Activated CD8-positive, alpha-beta T cell treated with anti-CD3 and anti-CD28 coated beads for 36 hours (primary cell): ENCODE measurements at places on chromosomes 16 and 17. TPM values are rescaled to one million over a fixed set of nuclear protein-coding genes. Genes with fewer than 3 reads are reported as not detected.

- no peak for DNase-seq
These were observed 14.4 kb upstream of the ALOX12 start for GRCh38 chr17:6981426-6981825.

DNA sequence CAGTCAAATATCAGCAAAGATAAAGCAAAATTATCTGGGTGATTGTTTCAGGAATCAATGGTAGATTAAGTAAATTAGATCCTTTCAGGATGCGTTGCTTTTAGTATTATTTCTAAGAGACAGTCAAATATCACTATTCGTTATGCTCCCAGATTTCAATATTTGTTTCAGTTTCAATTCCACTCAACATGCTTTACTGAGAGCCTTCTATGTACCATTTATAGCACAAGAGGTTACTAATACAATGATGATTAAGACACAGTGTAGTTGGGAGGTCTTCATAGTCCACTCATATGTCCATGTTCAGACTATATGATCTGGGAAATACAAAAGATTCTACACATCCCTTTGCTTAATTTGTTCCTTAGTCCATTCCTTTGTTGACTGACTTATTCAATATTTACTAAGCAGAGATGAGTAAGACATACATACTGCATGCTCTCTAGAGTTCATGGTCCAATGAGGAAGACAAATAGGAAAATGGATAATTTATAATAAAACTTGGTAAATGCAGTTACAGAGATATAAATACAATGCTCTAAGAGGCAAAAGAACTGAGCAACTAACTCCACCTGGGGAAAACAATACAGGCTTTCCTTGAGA is 88.2 kb upstream of the NOG start:
- DNase-seq, result no peak

GRCh38 chr17:11908711-11909146 is 88.5 kb downstream of the ZNF18 start:
- no peak for DNase-seq

DNA sequence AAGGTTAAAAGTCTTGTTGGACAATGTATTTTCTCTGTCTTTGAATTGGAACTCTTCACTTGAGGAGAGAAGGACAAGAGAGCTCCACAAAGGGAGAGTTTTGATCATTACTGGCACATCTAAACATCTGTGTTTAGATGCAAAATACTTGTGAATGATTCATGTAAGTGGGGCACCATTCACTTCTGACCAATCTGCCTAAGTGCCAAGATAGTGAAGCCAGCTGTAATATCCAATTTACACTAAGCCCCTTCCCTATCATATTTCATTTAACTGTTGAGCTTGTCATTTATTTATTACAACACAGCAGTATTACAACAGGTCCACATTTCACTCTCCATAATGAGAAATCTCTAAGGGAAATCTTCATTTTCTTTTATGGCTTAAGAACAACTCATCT is 832.3 kb upstream of the GOT2 start:
- DNase-seq, result no peak

DNA sequence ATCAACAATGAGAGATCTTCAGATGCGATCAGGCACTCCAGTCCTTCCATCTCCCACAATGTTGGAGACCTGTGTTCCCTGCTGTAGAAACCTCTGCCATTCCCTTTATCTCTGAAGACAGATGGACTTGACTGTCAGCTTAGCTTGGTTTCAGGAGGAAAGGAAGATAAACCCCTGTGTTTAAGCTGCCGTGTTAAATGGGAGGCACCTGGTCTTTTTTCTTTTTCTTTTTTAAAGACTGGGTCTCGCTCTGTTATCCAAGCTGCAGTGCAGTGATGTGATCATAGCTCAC is 63.1 kb downstream of the USP22 start:
- no peak for DNase-seq

GRCh38 chr17:51692917-51693316 is 432.6 kb downstream of the UTP18 start:
- no peak for DNase-seq

DNA sequence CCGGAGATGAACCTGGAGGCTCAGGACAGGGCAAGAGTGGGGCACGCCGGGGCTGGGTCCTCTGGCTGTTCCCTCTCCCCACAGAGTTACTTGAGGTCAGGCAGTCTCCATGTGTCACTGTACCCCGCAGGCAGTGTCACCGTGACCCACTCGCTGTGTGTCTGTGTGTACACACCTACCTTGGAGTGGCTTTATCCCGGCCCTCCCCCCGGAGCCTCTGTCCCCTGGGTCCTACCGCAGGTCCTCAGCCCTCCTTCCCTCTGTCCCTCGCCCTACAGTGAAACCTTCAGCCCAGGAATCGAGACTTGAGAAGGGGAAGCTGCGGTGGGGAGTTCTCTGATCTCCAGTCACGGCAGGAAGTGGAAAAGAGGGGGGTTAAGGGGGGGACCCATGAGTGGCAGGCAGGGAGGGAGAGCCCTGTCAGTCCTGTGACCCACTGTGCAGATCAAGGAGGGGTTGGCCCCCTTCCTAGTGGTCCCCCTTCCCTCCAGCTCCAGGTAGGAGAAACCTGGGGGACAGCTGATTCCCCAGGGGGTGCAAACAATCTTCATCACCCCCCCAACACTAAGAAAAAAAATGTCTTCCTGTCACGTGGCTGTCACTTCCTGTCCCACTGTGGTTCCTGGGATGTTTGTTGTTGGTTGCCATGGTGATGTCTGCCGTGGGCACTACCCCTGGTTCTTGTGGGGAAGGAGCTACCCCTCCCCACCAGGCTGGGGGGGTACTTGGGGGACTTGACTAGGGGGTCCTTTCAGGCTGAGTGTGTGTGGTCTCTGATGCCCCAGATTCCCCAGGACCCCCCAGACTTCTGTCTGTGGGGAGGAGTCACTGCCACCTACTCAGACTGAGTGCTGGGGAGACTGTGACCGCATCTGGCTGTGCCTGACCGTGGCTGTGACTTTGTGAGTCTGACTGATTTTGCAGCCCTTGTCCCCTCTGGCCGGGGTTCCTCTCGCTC is 13.7 kb downstream of the RARA start:
- peak; percentile 90 for DNase-seq

DNA sequence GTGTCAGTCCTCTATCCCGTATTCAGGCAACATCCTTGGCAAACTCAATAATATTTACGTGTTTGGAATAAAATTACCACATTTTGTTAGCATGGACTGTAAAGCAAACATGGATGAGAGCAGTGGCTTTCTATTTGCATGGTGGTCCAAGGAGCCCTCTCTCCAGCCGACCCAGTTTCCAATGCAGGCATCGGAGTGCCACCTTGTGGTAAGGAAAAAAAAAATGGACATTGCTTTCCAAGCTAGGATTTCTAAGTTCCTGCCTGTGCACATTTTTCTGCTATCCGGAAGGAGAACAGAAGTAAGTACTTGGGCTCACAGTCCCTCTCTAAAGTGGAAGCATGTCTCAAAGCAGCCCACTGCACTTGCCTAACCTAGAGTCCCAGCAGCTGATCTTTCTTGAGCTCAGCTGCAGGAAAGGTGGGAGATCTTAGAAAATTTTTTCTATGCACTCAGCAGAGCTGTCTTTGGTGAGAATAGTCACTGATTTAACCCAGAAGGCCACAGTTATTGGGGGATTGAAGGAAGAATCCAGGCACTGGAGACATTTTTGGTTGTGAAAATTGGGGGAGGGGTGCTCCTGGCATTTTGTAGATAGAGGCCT is 46.0 kb upstream of the ERCC4 start:
- DNase-seq, result no peak

- DNase-seq, result no peak
These were observed 195.2 kb downstream of the MAP2K6 start for GRCh38 chr17:69609473-69610305.

DNA sequence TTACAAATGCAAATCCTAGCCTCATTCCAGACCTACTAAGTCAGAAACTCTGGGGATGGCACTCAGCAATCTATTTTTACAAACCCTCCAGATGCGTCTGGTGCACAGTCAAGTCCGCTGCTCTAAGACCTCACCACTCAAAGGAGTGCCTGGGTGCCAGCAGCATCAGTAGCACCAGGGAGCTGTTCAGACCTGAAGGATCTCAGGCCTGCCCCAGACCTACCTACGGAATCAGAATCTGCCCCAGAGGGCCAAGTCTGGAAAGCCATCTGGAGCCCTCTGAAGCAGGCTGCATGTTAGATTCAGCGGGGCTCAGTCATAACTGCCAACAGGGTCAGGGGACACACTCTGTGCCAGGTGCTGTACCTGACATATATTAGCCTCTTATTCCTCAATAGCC is 17.6 kb downstream of the MEOX1 start:
- no peak for DNase-seq

DNA sequence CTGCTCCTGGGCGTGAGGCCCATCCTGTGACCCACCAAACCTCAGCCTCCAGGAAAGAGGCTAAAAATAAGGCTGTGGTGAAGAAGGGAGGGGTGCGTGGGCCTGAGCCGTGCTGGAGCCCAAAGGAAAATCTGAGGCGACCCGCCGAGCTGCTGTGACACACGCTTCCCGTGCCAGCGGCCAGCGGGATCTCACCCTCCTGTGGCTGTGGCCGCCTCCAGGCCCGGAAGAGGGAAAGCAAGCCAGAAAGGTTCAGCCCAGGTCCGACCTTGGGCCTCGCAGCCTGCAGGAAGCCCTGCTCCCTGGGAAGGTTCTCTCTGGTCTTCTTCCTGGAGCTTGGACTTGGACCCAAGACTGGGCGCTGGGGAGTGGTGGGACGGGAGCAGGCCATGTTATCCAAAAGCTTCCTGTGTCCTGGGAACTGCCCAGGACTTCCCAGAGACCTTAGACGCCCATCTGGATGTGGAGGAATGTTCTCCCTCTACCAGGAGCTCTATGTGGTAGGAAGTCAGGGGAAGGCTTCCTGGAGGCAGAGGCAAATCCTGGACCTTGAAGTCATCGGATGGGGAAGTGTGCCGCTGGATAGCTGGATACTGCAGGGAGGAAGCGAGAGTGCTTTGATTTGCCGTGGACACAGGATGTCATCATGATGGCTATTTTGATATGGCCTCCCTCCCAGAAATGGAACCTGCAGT is 11.4 kb downstream of the SPNS2 start:
- DNase-seq, result no peak

Gene CEP112
- 1.5 TPM for total RNA-seq

Gene WDR90
- total RNA-seq, result 90.7 TPM

Gene HNF1B
- 0.60 TPM for total RNA-seq
